ENCODE measurements at places on chromosomes 4 and X. TPM values are rescaled to one million over a fixed set of nuclear protein-coding genes. Genes with fewer than 3 reads are reported as not detected.

GRCh38 chrX:150162141-150162540, 201.0 kb upstream of the MAMLD1 start:
- H3K36me3 ChIP-seq, result no peaks in the 10 kb centered on the region
- no peak overlapping the region for H3K4me3 ChIP-seq
- H3K27ac ChIP-seq, result no peak overlapping the region

GRCh38 chrX:101491943-101492342, 6.7 kb downstream of the ARMCX4 start:
- no peak for DNase-seq
- H3K27ac ChIP-seq, result no peak overlapping the region
- no peak overlapping the region for H3K4me3 ChIP-seq
- no peaks in the 10 kb centered on the region for H3K27me3 ChIP-seq

Gene KIAA1210
- total RNA-seq, result 0.33 TPM

DNA sequence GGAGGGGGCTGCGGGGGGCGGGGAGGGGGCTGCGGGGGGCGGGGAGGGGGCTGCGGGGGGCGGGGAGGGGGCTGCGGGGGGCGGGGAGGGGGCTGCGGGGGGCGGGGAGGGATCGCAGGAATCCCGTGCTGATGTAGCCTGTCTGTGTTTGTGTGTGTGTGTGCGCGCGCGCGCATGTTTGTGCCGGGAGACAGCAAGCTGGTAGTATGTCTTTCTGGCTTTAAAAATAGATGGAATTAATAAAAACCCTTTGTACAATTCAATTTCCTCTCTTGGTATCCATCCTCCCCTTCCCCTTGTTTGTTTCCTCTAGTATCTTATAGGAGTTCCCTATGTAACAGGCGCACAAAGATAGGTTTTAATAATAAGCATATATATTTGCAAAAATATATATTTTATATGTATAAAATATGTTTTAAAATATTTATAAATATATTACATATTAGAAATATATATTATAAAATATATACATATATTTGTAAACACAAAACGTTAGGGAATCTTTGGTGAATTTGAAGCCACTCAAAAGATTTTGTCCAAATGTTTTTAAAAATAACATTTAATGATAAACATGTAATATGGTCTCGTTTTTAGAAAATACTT, 782 bp downstream of the ARHGAP24 start:
- no peak overlapping the region for H3K4me3 ChIP-seq
- no peaks in the 10 kb centered on the region for H3K4me1 ChIP-seq
- H3K27ac ChIP-seq, result no peak overlapping the region
- H3K36me3 ChIP-seq, result no peaks in the 10 kb centered on the region

GRCh38 chrX:40262157-40263013, 164.6 kb upstream of the BCOR start:
- no peaks in the 10 kb centered on the region for H3K36me3 ChIP-seq
- H3K27me3 ChIP-seq, result no peaks in the 10 kb centered on the region
- no peak for DNase-seq
- no peaks in the 10 kb centered on the region for H3K4me1 ChIP-seq
- H3K4me3 ChIP-seq, result no peak overlapping the region
- no peak overlapping the region for H3K27ac ChIP-seq

Data from thyroid gland (tissue), 4 donors.